ENCODE measurements at places on chromosomes 2 and 18.

DNA sequence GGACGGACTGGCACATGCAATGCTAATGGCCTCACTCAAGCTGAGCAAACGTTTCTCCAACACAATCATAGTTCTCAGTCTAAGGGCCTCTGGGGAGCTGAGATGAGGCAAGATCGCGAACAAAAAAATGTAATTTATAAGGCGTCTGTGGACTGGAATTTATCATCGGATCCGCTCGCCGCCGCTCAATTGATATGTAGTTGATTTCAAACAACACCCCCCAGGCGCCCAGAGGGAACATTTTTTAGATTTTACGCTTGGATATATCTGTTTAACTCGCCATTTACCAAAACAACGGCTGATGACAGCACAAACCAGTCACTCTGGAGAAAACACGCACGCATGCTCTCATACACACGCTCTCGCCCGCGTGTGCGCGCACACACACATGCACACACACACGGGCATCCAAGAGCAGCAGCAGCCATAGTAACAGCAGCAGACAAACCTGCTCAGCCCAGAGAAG lies 335.8 kb downstream of the SMAD2 start:
- DNase-seq = no peak

DNA sequence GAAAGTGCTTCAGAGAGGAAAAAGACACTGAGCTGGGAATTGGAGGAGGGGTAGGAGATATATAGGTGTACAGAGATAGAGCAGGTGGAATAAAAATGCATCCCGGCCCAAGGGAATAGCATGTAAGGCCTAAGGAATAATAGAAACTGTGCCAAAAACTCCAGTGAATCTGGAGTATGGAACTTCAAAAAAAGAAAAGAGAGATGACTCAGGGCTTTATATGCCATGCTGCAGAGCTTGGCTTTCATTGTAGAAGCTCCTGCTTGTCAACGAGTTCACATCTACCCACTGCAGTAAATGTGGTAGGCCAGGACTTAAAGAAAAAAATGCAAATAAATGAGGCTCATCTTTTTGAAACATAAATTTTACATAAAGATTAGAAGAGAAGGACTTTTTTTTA lies 131.8 kb downstream of the MREG start:
- no peak for DNase-seq

DNA sequence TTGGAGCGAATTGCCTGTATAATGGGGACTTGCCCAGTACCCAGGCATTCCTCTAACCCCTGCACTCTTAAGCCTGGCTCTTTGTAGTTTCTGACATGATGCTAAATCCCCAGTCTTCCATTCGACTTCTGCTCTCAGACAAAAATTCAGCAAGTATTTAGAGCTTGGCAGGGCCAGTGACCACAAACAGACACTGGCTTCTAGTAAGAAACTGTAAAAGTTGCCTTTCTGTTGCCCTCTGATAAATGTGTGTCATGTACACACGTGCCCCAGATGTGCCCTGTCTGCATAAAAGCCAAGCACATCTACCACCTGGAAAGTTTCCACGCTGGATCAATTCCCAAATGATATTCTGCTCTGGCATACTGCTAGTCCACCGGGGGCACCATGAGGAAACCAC lies 18.0 kb downstream of the PAX3 start:
- DNase-seq = no peak

DNA sequence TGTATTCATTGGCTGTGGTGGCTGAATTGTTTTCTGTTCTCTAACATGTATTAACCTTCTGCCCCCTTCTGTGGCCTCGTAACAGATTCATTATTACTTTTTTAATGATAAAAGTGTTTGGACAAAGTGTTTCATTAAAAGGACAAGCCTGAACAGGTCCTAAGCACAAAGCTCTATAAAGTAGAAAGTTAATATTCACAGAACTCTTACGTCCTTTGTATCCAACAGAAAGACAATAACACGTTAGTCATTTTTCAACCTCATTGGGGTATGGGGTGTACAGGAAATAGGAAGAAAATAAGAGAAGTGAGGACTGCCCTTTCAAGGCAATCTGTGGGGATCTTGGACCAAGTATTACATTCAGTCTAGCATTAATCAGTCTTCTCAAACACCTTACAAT lies 105.5 kb upstream of the RGPD4 start:
- DNase-seq = no peak

DNA sequence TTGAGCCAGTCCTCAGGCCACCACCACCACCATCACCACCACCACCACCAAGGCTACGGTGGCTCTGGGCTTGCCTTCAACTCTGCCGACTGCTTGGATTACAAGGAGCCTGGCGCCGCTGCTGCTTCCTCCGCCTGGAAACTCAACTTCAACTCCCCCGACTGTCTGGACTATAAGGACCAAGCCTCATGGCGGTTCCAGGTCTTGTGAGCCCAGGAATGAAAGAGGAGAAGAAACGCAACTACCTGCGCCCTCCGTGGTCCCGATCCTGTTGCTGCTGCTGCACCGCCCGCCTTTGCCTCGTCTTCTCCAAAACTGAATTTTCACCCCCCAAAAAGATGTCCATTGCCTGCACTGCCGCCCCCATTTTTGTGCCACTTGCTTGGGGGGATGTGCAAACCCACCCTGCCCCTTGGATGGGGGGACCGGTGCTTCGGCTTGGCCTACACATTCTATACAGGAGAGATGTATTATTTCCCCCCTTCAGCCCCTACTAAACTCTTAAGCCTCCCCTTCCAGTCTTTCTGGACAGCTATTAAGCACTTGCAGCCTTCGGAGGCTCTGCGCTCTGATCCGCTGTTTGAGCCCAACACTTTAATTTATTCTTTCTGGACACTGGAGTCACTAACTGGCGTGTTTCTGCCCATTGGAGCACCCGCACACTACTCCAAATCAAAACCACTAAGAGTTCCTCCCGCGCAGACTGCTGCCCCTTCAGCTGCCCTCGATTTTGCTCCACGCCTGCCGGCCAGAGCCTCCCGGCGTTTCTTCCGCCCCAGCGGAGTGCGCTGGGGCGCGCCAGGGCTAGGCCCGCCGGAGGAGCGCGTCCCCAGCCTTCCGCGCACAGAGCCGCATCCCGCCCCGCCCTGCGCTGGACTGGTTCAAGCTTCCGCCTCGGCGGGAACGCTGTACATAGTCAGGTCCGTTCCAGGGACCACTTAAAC lies 5.7 kb downstream of the OTX1 start:
- DNase-seq = peak; percentile 24

- DNase-seq = peak; percentile 16
These were observed 1.2 kb downstream of the TGOLN2 start for GRCh38 chr2:85326406-85327159.

- DNase-seq = no peak
These were observed 96.7 kb downstream of the ZNF516 start for GRCh38 chr18:76398295-76398694.

DNA sequence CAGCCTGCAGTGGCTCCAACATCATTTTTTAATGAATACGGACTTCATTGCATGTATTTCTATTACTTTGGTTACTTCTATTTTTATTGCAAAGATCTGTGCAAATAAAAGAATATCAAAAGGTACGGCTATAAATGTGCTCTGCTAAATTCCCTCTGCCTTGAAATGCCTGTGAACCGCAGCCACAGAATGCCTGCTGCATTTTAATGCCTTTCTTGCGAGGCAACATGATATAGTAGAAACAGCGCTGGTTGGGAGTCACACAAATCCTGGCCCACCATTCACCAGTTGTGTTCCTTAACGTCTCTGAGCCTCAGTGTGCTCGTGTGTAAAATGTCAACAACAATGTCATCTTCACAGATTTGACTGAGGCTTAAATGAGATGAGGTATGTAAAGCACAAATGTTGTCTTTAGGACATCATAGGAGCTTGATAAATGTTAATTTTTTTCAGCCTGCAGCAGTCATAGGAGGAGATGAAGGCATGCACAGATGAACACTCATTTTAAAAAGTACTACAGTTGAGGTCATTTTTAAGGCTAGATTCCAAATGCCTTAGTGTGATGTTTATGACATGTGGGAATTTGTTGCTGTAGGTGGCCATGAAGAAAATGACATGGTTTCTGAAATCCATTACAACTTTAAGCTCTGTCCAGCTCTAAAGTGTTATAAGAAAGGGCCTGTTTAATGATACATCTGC lies 187.6 kb upstream of the NRP2 start:
- no peak for DNase-seq

DNA sequence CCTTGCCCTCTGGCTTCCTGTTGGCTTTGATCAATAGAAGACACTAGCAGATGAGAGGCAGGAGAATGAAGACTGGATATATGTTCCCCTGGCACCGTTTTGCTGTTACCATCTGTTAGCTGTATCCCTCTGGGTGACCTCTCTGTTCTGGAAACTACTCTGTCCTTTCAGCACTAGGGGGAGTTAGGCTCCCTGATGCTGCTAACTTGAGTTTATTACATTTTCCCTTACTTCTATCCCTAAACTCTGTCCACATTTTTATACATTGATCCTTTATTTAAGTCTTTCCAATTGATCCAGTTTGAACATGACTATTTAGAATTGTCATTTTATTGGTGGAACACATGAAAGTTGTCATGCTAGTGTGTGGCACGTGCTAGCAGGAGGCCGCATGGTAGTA lies 1014.3 kb upstream of the CDH2 start:
- DNase-seq = no peak

All from activated T-cell treated with anti-CD3 and anti-CD28 coated beads for 48 hours (primary cell).